ENCODE measurements at places on chromosomes 3 and 15.

- DNase-seq = no peak
Observed at GRCh38 chr3:121488628-121489027, 57.2 kb downstream of the POLQ start.

GRCh38 chr3:138945709-138946662 lies 951 bp downstream of the FOXL2 start:
- no peak for DNase-seq

- DNase-seq = no peak
Observed at GRCh38 chr15:76282465-76282864, 28.8 kb downstream of the ETFA start.

GRCh38 chr15:78837543-78837942 lies 26.3 kb upstream of the ADAMTS7 start:
- DNase-seq = no peak

- no peak for DNase-seq
Observed at GRCh38 chr3:192870822-192871221, 46.8 kb downstream of the MB21D2 start.

- no peak for DNase-seq
Observed at GRCh38 chr15:101559952-101560351, 70.4 kb upstream of the PCSK6 start.

DNA sequence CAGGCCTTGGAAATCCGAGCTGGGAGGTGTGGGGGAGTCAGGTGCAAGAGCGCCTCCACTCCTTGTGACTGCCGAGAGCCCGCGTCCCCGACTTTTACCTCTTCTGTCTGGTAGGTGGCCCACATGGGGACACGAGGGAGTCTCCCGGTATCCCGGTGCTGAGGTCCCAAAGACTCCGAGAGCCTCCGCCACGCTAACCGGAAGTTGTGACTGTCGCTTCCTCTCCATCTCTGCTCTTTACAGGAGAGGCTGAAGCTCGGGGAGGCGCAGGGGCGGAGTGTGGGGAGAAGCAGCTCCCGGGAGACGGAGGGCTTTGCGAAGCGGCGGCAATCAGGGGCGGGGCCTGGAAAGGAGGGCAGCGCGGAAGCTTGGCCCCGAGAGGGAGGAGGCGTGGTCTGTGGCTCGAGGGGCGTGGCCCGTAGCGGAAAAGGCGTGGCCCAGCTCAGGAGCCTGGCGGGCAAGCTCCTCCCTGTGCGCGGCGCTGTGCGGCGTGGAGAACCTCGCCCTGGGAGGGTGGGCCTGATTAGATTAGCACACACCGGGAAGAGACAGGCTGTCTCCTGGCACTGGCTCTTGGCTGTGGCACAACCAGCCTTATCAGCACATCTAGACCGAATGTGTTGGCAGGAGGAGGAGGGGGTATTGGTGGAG lies 143.9 kb downstream of the GABRB3 start:
- DNase-seq = no peak

- DNase-seq = peak; percentile 33
Observed at GRCh38 chr3:181709537-181710279, 2.0 kb upstream of the SOX2 start.

GRCh38 chr3:31503456-31503855 lies 29.3 kb upstream of the STT3B start:
- no peak for DNase-seq

DNA sequence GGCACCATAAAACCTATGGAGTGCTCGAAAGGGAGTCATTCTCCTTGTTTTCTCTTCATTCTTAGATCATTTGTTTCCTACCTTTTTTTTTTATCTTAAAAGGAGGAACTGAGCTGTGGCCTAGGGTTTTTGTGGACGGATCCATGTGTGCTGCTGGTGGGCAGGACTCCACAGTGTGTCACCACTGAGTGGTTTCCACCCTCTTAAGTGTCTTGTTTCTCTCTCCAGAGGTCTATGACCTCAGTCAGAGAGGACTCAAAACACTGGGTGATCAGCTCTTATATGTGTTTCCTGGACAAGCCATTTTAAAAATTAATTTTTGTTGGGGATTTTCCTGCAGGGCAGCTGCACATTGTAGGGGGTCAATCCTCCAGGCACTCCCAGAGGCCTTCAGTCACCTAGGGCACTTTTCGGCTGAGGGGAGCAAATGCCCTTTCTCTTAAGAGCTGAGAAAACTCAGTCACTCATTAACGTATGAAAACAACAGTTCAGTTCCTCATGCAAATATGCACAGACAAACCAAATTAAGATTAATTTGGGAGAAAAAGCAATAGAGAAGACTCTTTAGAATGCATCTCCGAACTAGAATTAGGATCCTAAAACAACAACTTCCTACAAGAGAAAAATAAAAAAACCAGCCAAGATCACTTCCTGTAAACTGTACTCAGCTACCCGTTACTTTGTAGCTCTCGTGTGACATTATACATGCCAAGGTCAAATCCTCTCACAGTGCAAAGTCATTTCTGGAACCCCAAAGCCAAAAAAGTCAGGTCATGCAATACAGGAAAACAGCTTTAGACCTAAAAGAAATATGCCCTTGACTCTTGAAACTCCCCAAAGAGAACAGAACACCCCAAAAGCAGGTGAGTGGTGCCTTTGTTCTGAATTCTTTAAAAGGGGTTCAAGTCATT lies 27.6 kb upstream of the FAM3D start:
- no peak for DNase-seq

- DNase-seq = no peak
Observed at GRCh38 chr3:162879021-162879562, 1382.5 kb downstream of the OTOL1 start.

DNA sequence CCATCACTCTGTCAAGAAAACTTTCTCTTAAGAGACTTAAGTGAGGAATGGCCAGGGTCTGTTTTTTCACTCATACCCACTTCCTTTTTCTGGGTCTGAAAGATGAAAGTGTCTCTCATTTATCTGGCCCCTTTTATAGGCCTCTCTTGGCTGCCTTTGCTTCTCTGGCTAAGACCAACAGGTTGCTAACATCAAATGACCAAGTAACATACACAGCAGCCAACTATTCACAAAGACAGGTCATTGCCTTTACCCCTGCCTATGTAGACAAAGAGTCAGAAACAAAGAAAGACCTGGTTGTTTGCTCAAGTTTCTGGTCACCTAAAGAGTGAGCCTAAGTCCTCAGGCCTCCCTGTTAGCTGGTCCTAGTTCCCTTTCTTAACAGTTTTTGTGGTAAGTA lies 24.0 kb upstream of the CSTA start:
- no peak for DNase-seq

GRCh38 chr3:49296781-49297411 lies 19.9 kb upstream of the C3orf62 start:
- DNase-seq = no peak

DNA sequence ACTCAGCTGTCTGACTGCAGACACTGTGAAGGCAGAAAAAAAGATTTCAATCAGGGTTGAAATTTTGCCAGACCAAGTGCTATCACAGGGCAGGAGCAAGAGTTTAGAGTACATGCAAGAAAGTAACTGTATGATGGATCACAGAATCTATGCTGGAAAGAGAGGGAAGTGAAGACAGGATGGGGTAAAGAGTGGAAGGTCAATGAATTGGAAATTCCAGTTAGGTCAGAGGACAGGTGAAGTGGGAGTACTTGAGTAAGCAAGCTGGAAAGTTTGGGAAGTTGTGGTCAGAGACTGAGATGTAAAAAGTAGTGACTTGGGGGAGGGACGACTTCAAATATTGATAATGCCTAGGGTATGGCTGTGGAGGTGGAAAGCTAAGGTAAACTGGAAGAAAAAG lies 7.2 kb downstream of the SPG11 start:
- DNase-seq = no peak

DNA sequence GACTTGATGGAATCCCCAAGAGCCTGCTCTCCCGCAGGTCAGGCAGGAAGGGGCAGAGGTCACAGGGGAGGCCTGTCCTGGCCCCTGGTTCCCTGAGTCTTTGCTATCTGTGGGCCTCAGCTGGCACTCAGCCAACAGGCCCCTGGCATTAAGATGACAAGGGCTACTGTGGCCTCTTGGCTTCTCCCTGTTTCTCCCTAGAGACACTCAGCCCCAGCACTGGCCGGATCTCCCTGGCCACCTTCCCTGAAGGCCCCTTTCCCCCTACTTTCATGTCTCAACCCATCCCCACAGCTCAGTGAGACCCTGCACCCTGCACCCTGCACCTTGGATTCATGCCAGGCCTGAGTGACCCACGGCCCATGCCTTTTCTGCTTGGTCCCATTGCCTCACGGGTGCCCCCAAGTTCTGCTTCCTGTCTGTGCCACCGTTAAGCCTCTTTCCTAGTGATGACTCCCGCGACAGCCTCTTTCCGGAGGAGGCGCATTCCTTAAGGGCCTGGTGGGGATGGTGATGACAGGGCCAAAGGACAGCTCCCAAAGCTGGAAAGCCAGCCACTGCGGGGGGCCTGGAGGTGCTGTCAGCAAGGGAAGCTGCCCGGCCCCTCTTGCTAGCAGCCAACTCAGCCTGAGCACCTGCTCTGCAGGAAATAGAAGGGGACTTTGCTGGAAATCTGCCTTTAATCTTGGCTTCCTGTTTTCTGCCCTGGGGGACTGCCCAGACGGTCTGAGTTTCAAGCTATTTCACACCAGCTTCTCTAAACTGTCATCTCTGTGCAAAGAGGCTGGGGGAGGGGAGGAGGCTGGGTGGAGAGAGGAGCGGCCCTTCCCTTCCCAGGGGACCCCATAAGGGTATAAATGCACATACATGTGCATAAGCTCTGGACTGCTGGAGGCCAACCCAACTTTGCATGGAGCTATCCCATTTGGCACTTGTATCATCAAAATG lies 4.8 kb upstream of the CSK start:
- peak; percentile 44 for DNase-seq

GRCh38 chr3:177610686-177611633 lies 413.7 kb upstream of the TBL1XR1 start:
- DNase-seq = no peak

GRCh38 chr3:48950051-48950450 lies 31.4 kb downstream of the ARIH2 start:
- no peak for DNase-seq

DNA sequence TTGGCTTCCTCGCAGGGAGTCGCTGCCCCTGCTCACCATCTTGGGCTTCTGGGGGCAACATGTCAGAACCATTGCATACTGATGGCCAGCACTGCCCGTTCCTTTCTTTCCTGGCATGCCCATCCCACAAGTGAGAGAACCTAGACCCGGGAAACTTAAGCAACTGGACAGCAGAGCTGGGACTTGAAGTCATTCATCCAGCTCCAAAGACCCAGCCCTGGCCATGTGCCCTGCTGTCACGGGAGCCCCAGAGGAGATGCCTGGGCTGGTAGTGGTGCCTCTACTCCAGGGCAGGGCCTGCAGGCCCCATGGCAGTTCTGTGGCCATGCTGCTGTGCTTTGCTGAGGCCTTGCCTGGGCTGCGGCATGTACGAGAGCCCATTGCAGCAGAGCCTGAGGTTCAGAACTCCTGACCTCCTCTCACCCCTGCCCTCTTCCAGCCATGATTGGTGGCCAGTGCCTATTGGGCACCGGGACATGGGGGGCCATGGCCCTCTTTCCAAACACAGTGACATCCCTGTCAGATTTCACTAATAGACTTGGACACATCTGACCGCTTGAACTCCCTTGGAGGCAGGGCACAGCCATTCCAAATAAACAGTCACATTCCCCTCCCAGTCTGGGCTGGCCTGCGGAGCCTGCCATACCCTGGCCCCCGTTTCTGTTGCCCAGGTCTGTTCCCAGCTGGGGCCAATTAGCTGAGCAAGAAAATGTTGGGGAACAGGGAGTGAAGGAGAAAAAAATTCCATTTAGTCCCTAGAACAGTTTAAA lies 115.9 kb downstream of the EEFSEC start:
- no peak for DNase-seq

DNA sequence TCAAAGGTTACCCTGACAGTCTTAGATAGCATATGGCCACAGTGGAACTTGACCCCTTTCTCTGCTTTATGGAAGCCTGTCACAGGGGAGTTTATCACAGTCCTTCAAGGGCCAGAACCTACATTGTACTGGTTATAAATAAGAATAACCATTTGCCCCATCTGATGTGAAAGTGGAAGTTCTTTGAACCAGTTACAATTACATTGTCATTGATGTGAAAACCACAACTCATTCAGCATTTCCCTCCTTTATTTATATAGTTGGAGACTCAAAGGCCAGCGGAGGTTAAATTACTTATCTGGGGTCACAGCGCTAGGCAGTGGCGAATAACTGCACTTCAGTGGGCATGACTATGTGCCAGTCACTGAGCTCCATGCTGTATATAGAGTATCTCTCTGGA lies 60.5 kb upstream of the TBC1D5 start:
- no peak for DNase-seq

- DNase-seq = no peak
Observed at GRCh38 chr3:177379045-177379444, 181.8 kb upstream of the TBL1XR1 start.

GRCh38 chr3:189842681-189843602 lies 211.8 kb downstream of the TP63 start:
- no peak for DNase-seq

DNA sequence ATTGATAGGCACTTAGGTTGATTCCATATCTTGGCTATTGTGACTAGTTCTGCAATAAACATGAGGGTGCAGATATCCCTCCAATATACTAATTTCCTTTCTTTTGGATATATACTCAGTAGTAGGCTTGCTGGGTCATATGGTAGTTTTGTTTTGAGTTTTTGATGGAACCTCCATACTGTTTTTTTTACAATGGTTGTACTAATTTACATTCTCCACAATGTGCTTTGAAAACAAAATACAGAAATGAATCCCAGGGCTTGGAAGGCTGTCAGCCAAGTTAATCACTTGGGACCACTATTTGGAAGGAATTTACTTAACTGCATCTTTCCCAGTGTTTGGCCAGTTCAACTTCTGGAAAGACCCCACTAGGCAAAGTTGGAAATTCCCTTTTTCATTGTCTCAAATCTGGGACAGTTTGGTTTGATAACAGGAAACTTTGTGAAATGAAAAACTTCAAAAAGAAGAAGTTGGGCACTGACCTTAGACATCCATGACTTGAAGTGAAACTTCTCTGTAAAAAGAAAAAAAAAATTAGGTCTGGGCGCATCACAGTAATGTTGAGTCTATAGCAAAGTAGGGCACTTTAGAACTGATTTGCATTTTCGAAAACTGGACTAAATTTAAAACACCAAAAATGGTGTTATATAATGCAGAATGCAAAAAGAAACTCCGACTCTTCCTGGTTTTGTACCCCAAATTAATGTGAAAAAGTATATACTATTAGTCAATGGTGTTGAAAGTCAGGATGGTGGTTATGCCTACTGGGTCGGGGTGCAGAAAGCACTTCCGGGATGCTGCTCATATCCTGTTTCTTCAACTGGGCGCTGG lies 6.0 kb downstream of the CTSH start:
- DNase-seq = peak; percentile 19

GRCh38 chr15:70955151-70955550 lies 62.5 kb downstream of the LRRC49 start:
- no peak for DNase-seq

- DNase-seq = no peak
Observed at GRCh38 chr3:136992115-136992514, 34.3 kb downstream of the IL20RB start.

DNA sequence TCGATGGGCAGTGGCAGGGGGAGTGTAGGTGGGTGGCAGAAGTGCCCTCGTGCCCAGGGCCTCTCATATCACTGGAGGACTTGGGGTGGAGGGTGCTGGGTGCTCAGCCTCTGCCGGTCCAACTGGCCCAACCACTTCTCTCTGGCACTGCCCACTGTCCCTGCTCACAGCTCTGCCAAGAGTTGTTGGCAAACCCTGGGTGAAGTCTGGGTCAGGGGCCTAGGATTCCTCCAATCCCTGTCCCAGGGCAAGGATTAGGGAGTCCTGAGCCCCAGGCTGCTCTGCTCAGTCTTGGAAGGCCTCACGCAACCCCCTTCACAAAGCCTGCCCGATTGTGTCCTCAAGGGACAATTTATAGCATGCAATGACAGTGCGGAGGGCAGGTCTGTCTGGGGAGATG lies 5.2 kb upstream of the PRKCD start:
- DNase-seq = no peak
